ENCODE measurements at places on chromosomes 5 and 9. TPM values are rescaled to one million over a fixed set of nuclear protein-coding genes. Genes with fewer than 3 reads are reported as not detected.
A peak's percentile ranks its signal among the peaks of the same experiment; 100 is the strongest.

DNA sequence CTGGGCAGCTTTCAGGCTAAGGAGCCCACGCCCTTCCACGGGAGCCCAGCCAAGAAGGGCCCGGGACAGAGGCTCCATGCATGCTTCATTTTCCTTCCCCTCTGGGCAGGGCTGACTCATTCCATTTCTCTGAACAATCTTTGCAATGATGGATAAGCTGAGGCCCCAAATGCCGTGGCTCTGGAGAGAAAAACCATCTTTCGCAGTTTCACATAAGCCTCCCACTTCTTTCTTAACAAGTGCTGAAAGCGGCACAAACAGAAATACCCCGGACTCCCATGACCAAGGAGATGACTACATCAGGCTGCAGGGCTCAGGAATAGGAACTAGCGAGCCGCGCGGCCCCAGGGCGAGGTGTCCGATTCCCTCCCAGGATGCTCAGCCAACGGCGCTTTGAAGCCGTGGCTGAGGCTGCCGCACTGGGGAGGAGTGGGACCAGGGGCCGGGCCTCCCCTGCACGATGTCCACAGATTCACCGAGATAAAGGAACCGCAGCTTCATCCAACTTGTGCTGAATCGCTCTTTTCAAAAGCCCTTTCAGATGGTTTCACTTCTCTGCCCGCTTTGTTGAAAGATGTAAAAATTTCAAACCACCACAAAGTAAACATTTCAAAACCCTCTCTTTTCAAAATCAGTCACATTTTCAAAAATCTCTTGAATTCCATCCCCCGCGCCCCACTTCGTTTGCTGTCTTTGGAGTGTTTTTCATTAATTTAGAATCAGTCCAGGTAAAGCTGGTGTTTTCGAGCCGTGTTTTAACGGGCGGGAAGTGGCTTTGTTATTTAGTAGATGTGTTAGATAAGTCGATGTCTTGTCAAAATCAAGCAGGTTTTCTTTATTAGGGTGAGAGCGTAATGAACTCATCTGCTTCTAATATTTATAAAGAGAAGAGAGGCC lies 96.5 kb upstream of the LMX1B start:
- peak; percentile 84 for DNase-seq
- peak overlapping the region; percentile 41 for H3K4me3 ChIP-seq
- no peaks in the 10 kb centered on the region for H3K36me3 ChIP-seq
- H3K4me1 ChIP-seq = peaks cover 2% of the 10 kb centered on the region
- peaks cover 51% of the 10 kb centered on the region for H3K27me3 ChIP-seq
- peak overlapping the region; percentile 2 for H3K27ac ChIP-seq

DNA sequence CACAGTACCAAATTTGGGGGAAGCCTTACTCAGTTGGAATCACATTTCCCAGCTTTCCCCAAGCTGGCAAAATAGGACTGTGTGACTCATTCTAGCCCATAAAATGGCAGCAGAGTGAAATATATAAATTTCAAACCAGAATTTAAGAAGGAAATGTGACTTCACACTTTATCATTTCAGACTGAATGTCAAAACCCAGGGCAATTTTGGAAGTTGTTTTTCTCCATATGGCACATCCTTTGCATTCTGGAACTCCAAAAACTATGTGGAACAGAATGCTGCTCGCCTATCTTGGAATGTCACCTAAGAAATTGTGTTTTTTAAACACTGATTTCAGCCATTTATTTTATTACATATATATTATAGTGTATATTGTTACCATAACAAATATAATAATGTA lies 424.7 kb upstream of the ST8SIA4 start:
- no peaks in the 10 kb centered on the region for H3K27me3 ChIP-seq
- no peak for DNase-seq
- H3K27ac ChIP-seq = no peak overlapping the region

DNA sequence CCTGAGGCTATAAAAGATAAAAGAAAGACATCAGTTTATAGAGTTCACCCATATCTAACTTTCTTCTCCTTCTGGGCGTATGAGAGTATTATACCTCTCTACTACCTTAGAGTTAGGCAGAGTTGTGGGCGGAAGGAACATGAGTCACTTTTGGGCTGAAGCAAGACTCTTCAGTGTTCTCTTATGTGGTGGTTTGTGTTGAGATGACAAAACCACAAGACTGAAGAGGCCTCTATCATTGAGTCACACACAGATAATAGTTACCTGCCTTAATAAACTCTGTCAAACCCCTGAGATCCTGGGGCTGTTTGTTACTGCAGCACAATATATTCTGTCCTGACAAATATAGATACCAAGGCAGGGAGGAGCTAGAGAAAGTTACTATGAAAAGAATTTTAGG lies 184.2 kb downstream of the EFNA5 start:
- no peak overlapping the region for H3K27ac ChIP-seq
- H3K27me3 ChIP-seq = no peaks in the 10 kb centered on the region
- H3K4me3 ChIP-seq = no peak overlapping the region
- no peaks in the 10 kb centered on the region for H3K36me3 ChIP-seq

GRCh38 chr9:94014066-94014654 lies 59.0 kb upstream of the BARX1 start:
- H3K27ac ChIP-seq = no peak overlapping the region
- peaks cover 2% of the 10 kb centered on the region for H3K4me1 ChIP-seq
- peaks cover 4% of the 10 kb centered on the region for H3K27me3 ChIP-seq
- no peak overlapping the region for H3K4me3 ChIP-seq
- DNase-seq = peak; percentile 49

DNA sequence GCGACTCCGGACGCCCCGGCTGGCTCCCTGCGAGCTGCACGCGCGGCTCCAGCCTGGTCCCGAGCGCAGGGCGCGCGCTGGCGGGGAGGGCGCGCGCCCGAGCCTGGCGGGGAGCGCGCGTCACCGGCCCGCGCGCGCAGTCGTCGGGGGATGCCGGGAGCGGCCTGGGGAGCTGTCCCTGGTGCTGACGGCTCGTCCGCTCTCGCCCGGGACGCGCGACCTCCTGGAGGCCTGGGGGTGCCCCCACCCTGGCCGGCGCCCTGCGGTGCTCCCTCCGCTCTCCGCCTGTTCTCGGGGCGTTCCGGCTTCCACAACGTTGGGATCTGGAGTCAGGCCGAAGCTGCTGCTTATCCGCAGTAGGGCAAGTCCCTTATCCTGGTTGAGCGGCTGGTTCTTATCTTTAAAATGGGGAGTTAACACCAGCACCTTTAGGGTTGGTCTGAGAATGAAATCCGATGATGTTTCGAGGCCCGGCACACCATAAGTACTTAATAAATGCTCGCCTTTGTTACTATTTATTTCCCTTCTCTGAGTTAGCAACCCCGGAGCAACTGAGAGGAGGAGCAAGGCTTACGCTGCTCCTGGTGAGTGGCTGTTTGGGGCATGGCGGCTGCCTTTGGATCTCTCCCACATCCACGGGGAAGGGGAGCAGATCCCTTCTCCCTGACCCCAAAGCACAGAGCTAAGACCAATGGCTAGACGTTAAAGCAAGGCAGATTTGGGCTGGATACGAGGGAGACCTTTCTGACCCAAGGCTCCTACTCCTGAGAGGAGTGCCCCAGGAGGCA lies at the start of gene FAM163B:
TSS of gene FAM163B (minus strand) at position 79 of the 788 bp plus-strand sequence. CDS start 29,166 bp downstream, outside the sequence.
- peak; percentile 22 for DNase-seq
- no peaks in the 10 kb centered on the region for H3K4me1 ChIP-seq
- no peak within 1 kb of the TSS for H3K4me3 ChIP-seq
- H3K36me3 ChIP-seq = no peaks in the 10 kb centered on the region
- no peak within 1 kb of the TSS for H3K27ac ChIP-seq

DNA sequence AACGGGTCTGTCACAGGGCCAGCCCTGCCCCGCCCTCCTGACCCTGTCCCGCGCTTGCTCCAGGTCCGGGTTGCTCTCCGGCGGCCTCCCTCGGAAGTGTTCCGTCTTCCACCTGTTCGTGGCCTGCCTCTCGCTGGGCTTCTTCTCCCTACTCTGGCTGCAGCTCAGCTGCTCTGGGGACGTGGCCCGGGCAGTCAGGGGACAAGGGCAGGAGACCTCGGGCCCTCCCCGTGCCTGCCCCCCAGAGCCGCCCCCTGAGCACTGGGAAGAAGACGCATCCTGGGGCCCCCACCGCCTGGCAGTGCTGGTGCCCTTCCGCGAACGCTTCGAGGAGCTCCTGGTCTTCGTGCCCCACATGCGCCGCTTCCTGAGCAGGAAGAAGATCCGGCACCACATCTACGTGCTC lies 4.2 kb downstream of the B4GALT7 start:
- peaks cover 18% of the 10 kb centered on the region for H3K36me3 ChIP-seq
- no peaks in the 10 kb centered on the region for H3K27me3 ChIP-seq
- no peak overlapping the region for H3K4me3 ChIP-seq
- no peak for DNase-seq

DNA sequence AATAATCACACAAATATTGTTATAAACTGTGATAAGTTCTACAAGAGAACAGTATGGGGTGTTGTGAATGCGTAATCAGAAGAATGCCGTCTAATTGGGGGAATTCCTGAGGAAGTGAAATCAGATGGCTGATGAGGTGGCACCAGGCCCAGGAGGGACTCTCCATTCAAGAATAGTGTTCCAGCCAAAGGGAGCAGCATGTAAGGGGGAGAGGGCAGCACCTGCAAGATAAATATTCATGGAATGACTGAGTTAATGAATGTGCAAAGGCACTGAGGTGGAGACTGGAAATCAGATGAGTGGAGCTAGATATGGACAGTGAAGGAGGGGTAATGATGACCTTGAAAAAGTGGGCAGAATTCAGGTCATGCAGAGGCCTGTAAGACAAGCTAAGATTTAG lies 250.6 kb downstream of the ARRDC3 start:
- no peak overlapping the region for H3K4me3 ChIP-seq
- H3K27ac ChIP-seq = no peak overlapping the region
- no peak for DNase-seq
- H3K36me3 ChIP-seq = no peaks in the 10 kb centered on the region

GRCh38 chr5:14265570-14265969 lies 122.4 kb downstream of the TRIO start:
- peak overlapping the region; percentile 98 for H3K27ac ChIP-seq
- H3K4me3 ChIP-seq = no peak overlapping the region
- H3K4me1 ChIP-seq = peaks cover 52% of the 10 kb centered on the region
- peak; percentile 95 for DNase-seq
- H3K36me3 ChIP-seq = peaks cover 2% of the 10 kb centered on the region

GRCh38 chr9:128257086-128257825 lies 18.6 kb downstream of the GOLGA2 start:
- no peaks in the 10 kb centered on the region for H3K4me1 ChIP-seq
- DNase-seq = no peak
- no peak overlapping the region for H3K27ac ChIP-seq
- no peak overlapping the region for H3K4me3 ChIP-seq
- H3K27me3 ChIP-seq = no peaks in the 10 kb centered on the region

GRCh38 chr5:68479524-68479923 lies 264.0 kb downstream of the PIK3R1 start:
- peak; percentile 6 for DNase-seq
- H3K27ac ChIP-seq = no peak overlapping the region
- H3K4me3 ChIP-seq = no peak overlapping the region
- no peaks in the 10 kb centered on the region for H3K27me3 ChIP-seq
- H3K36me3 ChIP-seq = no peaks in the 10 kb centered on the region
- peaks cover 2% of the 10 kb centered on the region for H3K4me1 ChIP-seq

DNA sequence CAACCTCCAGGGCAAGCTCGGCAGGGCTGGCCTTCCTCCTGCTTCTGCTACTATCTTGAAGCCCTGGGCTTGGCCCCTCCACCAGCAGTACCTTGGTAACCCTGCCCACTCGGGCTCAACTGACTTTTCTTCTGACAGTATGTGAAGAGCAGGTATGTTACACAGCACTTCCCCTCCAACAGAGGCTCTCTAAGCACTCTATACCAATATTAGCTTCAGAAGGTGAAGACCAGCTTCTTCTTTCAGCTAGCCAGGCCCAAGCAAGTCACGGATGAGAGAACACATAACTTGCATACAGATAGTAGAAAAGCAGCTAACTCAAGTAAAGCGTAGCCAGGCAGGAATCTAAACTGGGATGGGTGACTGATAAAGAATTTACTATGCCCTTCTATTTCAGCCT lies 64.3 kb downstream of the FEM1C start:
- H3K27ac ChIP-seq = no peak overlapping the region
- H3K4me1 ChIP-seq = no peaks in the 10 kb centered on the region
- H3K27me3 ChIP-seq = no peaks in the 10 kb centered on the region
- H3K36me3 ChIP-seq = no peaks in the 10 kb centered on the region

DNA sequence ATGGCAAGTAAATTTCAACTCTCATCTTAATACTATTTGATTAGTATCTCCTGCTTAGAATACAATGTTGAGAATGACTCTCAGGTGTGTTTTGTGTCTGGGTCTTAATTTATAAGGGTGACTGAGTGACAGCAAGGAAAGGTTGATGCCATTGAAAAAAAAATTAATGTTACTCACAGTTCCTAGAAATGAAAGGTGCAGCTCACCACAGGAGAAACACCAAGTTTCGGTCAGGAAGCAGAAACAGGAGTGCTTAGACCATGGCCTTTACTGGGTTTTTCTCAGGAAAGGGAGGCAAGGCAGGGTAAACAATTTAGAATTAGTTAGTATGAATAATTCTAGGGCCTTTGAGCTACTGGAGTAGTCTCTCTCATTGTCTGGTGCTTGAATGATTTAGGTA lies 159.2 kb upstream of the C9orf72 start:
- H3K4me1 ChIP-seq = no peaks in the 10 kb centered on the region
- no peaks in the 10 kb centered on the region for H3K27me3 ChIP-seq
- H3K4me3 ChIP-seq = no peak overlapping the region
- DNase-seq = no peak
- no peaks in the 10 kb centered on the region for H3K36me3 ChIP-seq

GRCh38 chr5:20446121-20446520 lies 458.1 kb upstream of the CDH18 start:
- no peaks in the 10 kb centered on the region for H3K27me3 ChIP-seq
- no peak overlapping the region for H3K27ac ChIP-seq
- no peak overlapping the region for H3K4me3 ChIP-seq
- no peaks in the 10 kb centered on the region for H3K4me1 ChIP-seq
- no peak for DNase-seq
- H3K36me3 ChIP-seq = no peaks in the 10 kb centered on the region

DNA sequence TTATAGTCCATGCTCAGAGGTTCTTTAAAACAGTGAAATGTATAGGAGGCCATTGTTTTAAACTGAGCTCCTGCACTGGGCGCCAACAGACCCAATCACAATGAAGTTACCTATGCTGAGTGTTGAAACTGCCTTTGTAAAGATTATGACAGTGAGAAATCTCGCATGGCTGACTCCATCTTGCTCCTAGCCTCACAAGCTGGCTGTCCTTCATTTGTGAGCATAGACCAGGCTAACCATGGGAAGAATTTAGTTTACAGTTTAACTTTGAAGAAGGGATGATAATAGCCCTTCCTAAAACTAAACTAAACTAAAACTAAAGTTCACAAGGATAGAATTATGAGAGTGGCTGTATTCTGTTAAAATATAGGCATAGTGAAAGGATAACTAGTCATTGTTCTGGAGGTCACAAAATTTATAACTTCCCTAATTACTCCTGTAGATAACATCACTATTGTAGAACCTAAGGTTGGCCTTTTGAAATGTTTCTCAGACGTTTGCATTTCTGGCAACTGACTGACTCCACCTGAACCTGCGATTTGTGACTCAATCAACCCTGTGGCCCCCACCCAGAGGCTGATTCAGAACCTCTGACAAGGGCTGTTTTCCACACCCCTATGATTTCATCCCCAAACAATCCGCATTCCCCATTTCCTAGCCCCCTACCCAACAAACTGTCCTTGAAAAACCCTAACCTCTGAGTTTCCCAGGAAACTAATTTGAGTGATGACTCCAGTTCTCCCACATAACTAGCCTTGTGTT lies 59.1 kb downstream of the HMHB1 start:
- no peak overlapping the region for H3K4me3 ChIP-seq
- H3K36me3 ChIP-seq = no peaks in the 10 kb centered on the region
- DNase-seq = no peak
- no peaks in the 10 kb centered on the region for H3K4me1 ChIP-seq
- H3K27me3 ChIP-seq = no peaks in the 10 kb centered on the region

CDH18 gene
- 1.1 TPM for total RNA-seq

HRH2 gene
- not detected for total RNA-seq

PCDHGC4 gene
- 1.6 TPM for total RNA-seq

SAXO1 gene
- total RNA-seq = under 0.01 TPM

LHX3 gene
- not detected for total RNA-seq

BTF3 gene
- total RNA-seq = 211 TPM

FAM13B gene
- 15.1 TPM for total RNA-seq

SLC46A2 gene
- total RNA-seq = not detected
